ENCODE measurements at places on chromosomes 2 and 18.

DNA sequence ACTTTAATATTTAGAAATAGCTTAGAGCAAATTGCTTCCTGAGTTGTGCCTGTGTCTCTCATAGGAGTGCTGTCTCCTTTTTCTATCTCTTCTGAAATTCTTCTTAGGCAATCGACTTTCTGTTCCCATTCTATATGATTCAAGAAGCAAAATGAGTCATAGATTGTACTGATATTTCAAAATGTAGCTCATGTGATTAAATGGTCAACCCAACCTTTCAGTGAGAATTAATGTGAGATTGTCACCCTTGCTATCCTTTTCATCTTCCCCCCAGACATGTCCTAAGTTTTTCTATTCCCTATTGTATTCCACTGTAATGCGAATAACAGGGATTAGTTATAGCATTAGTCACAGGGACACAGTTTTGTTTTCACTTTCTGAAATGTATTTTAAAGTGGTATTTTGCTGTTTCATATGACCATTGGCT lies 413.6 kb downstream of the THSD7B start:
- DNase-seq, result no peak

GRCh38 chr18:31572368-31572767 lies 19.3 kb upstream of the TTR start:
- DNase-seq, result no peak

GRCh38 chr2:30747206-30747605 lies 60.0 kb downstream of the CAPN13 start:
- peak; percentile 64 for DNase-seq

DNA sequence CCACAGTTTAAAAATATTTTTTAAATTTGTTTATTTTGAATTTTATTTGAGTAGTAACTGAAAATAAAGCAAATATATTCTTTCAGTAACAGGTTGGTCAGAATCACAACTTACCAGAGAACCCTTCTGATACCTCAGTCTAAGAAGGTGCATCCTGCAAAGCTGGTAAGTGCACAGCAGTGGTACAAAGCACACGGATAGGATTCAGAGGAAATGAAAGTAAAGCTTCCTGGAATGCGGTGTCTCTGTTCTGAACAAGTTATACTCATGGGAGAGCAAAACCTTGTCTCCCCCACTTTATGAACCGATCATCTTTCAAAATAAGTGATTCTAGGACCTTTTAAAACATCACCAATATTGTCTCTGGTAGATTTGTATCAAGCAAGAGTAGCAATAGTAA lies 398.3 kb downstream of the TMX3 start:
- DNase-seq, result no peak

DNA sequence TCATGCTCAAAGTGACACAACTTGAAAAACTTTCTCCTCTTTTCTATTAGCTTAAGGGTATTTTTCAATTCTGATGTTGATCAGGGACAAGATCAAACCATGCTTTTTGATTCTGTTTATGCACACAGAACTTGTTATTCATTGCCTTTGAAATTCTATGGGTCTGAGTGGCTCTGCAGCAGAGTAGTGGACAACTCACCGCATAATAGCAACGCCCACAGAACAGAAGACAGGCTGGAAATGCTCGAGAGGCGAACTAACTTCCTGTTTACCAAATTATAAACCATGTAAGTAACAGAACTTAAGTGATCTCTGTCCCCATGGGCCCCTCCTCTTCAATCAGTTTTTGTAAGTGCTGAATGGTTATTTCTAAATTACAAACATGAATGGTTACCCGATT lies 131.2 kb downstream of the CBLN2 start:
- no peak for DNase-seq

GRCh38 chr2:156157670-156158069 lies 174.9 kb downstream of the NR4A2 start:
- no peak for DNase-seq

DNA sequence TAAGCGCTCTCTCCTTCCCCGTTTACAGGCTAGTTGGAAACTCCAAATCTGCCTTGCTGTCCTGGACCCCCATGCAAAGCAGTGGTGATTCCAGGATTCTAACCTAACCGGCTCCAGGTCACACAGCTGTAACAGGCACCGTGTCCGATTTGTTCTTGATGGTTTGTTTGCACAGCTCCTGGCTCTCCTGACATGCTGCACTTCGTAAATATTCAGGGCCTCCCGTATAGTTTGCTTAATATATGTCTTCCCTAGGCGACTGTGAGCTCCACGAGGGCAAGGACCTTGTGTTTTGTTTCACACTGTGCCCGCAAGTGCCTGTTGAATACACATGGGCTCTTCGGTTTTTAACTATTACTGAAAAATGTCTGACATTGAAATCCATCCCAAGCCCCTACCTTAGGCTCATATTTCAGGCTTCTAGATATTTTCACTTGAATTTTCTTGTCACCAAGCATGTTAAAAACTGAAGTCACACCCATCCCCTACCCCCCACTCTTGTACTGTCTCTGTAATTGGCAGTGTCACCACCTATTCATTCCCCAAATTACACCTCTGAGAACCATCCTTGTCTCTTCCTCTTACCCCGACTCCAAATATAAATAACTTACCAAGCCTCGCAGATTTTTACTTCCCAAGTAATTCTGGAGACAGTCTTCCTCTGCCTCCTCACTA lies 1.0 kb upstream of the PUM2 start:
- DNase-seq, result no peak

GRCh38 chr2:189217541-189217940 lies 38.0 kb upstream of the COL5A2 start:
- no peak for DNase-seq

DNA sequence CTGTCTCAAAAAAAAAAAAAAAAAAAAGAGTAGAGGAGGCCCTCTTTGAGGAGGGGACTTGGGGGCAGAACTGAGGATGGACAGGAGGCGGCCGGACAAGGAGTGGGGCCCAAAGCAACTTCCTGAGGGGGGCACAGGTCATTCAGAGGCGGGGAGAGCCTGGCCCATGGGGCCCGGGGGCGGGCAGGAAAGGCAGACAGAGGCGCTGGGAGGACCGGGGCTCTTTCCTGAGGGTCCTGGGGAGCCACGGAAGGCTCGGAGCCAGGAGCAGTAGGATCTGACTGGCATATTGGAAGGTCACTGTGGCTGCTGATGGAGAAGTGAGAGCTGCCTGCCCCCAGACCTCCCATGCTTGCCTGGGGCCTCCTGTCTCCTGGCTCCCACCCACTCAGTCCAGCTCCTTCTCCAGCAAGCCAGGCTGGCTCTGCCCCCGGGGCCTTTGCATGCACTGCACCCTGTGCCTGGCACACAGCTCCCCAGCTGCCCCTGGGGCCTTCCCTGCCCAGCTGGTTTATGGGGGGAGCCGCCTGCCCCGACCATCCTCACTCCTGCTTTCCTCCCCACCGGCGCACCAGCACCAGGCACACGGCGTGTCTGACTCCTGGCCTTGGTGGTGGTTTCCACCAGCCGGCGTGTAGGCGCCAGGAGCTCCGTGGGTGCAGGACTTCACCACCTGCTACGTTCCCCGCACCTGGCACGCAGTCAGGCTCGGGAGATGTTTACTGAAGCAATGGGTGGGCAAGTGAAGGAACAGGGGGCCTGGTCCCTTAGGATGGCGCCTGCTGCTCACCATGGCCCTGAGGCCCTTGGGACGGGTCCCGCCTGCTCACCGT lies 5.6 kb downstream of the ESPNL start:
- peak; percentile 42 for DNase-seq

GRCh38 chr18:57630754-57631595 lies 9.3 kb upstream of the NARS1 start:
- no peak for DNase-seq

- no peak for DNase-seq
Measured at GRCh38 chr2:223854741-223855140, 17.4 kb upstream of the AP1S3 start.

DNA sequence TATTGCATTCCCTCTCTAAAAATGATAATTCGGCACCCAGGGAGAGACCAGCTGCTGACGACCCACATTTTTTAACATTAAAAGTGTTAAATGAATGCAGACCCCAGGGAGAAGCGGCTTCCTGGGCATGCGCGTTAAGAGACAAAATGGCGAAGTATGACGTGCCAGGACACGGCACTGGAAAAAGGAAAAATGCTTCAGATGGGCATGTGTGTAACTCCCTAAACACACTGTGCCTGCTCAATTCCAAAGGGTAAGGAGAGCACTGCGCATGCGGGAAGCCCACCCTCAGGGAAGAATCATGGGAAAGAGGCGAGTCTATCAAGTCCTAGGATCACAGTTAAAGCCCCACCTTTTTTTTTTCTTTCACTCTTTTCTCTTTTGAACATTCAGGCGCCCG lies 58.1 kb downstream of the CYP26B1 start:
- DNase-seq, result no peak

DNA sequence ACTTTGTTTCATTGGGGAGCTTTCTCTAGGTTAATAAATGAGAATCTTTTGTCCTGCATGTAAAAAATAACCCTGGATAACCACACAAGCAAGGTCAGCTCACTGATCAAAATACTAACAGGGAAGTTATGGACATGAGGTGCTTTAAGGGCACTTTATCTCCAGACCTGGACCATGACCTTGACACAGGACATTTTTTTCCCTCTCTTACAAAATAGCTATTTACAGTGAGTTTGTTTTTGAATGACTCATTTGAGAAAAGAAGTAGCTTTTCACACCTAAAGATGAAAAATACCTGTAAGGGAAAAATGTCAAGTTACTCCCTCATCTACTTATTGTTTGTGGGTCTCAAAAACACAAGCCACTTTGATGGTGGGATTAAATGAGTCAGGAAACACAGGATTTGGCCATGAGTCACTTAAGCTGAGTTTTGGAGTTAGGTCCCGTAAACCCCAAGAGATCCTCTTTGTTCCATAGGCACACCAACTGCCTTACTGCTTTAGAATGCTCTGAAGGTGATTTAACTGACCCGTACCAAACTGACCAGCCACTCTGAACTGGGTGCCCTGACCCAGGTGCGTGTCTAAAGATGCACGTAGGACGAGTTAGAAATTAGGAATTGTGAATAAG lies 479.3 kb upstream of the NXPH2 start:
- DNase-seq, result no peak

DNA sequence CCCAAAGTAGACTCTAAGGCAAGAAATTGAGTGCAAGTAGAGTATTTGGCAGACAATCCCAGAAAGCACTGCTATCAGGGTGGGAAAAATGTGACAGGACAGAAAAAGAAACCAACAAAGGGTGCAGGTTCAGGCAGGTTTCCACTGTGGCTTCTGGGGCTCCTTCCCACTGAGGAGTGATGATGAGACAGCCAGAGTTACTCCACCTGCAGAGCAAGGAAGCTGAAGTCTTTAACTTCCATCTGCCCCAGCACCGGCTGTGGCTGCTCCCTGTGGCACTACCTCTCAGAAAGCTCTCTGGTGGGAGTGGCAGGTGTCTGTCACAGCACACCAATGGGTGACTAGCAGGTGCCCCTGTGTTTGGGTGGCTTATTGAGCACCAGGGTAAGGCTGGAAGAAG lies 37.6 kb upstream of the ACKR3 start:
- no peak for DNase-seq

DNA sequence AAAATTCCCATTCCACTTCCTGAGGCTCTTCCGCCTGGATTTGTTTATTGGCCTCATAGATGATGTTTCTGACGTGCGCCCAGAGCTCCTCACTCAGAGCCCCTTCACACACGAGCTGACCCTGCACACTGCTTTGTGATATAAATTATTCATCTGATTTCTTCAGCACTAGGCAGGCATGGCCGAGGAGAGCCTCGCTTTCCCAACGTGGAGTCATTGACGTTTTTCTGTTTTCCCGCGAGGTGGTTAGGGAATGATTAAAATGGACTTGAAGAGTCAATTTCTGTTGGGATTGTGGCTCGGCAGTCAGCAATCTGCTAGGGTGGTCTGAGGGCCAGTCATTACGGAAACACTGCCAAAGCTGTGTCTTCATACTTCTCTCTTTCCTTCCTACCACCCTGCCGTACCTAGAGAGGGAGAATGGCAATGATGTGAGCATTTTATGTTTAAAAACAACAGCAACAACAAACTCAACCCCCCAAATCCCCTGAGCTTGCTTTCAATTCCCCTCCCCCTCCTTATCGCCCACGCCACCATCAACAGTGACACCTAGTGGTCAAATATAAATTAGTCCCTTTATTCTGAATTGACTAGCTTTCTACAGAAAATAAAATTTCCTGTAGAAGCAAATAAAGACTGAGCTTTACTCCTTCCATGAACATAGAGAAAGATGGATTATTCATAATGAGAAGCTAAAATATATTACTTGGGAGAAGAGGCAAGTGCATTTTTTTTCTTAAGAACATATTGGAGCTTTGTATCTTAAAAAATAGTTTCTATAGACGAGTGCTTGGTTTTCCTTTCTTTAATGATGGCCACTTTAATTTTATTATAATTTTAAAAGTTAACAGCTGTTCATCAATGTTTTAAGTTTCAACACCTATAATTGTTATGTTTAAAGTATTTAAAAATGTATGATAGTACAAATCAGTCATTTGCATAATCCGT lies 285.1 kb downstream of the MTX2 start:
- DNase-seq, result no peak

DNA sequence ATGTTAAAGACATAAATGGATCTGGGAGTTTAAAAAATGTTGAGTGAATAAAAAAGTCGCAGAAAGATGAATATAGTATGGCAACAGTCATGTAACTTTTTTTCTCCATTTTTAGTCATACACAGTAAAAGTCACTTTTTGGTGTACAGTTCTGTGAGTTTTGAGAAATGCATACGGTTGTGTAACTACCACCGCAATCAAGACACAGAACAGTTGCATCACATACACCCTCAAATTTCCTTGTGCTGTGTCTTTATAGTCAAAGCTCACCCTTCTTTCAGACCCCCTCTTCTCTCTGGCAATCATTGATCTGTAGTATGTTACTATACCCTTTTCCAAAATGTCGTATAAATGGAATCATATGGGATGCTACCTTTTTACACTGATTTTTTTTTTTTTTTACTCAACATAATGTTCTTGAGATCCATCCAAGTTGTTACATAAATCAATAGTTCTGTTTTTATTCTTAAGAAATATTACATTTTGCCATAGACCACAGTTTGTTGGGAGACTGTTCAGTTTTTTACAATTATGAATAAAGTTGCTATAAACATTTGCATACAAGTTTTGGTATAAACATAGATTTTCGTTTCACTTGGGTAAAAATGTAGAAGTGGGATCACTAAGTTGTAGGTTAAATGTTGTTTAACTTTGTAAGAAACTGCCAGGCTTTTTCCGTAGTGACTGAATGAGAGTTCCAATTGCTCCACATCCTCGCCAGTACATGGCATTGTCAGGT lies 35.4 kb upstream of the AGFG1 start:
- no peak for DNase-seq

Data from Peyer's patch (tissue), 4 donors.